ENCODE measurements at places on chromosomes 3 and 15. TPM values are rescaled to one million over a fixed set of nuclear protein-coding genes. Genes with fewer than 3 reads are reported as not detected.

- no peak for DNase-seq
Observed at GRCh38 chr3:124974691-124975090, 40.1 kb upstream of the MUC13 start.

The ZBBX gene
- not detected for total RNA-seq

The SMAD3 gene
- 54.3 TPM for total RNA-seq

DNA sequence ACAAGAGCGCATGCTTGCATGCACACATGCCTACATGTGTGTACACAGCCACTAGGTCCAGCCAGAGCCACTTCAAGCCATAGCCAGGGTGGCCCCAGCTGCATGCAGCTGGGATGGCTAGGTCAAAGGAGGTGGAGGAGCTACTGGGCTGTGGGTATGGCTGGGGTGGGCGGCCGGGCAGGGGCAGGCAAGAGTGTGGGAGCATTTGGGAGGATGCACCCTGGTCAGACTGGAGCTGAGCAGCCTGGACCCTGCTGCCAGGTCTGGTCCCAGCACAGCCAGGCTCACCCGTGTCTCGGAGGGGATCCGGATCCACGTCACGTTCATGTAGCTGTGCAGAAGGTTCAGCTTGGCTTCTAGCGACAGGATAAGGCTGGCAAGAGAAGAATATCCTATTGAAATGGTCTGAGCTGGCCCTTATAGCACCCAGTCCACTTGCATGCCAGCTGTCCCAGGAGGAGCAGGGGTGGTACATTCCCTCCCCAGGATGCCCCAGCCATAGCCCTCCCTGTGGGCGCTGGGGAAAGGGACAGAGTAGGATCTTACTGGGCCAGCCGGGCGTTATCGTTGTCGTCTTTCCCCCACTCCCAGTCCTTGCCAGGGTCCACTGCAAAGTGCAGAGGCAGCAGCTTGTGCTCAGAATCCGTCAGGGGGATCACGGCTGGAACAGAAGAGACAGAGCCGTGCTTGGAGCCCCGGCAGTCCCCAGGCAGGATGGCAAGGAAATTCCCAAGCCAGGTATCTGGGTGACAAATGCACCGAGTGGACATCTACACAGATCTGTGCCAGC lies 160.5 kb downstream of the KLF13 start:
- no peak for DNase-seq

The BTLA gene
- total RNA-seq, result not detected

All from HFFc6 (cell line).